ENCODE measurements at places on chromosomes 2 and 18.

DNA sequence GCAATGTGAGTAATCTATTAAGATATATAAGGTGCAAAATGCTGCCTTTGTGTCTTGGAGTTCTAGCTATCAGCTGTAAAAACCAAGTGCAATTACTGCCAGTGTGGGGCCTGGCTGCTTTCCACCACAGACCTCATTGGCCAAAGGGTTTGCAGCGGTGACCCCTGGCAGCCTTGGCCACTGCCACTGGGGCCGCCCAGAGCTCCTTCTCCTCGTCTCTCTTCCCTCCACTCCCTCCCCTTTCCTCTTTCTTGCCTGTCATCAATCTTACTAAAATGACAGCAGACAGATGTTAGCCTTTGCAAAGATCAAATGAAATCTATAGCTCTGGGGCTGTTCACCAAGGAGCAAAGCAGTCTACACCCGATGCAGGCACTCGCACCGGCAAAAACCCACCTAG is 986.3 kb downstream of the BCL11A start:
- DNase-seq, result no peak

DNA sequence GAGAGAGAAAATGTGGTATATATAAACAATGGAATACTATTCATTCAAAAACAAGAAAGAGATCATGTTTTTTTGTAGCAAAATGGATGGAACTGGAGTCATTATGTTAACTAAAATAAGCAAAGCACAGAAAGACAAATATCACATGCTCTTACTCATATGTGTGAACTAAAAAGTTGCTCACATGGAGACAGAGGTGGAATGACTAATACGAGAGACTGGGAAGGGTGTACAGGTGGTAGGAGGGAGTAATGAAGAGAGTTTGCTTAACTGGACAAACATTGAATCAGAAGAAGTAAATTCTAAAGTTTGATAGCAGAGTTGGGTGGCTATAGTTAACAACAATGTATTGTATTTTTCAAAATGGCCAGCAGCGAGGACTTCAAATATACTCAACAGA is 1080.7 kb upstream of the CHAC2 start:
- DNase-seq, result no peak

DNA sequence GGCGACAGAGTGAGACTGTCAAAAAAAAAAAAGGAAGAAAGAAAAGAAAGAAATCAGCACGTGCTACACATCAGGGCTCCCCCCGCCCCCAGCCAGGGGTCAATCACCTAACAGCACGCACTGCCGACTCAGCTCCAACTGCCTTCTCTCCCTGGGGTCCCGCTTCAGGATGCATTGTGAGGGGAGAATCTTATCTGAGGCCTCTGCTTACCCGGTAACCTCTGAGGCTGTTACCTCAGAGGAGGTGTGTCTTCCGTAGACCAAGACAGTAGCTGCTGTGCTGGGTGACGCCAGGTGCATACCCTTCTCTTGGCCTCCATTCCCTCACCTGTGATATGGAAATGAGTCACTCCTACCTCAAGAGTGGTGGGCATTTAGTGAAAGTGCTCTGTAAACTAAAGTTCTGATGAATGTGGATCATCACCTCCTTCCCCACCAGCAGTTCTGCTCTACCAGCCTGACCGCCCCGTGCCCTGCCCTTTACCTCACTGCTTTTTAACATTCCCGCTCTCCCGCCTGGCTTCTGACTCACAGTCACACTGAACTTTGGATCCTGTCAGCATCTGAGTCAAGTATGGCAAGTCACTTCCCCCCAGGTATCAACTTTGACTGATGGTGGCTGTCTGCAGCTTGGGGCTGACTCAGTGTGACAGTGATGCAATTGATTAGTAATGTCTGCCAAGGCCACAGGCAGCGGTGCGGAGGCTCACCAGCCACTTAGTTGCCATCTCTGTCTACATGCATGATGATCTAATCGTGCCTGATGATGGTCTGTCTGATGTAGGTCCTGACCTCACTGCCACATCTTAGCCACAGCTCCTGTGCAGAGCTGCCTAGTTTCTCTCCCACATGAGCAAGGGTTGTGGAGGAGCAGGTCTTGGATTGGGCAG is 20.1 kb downstream of the ARID5A start:
- DNase-seq, result no peak

- no peak for DNase-seq
Observed at GRCh38 chr2:160460333-160460731, 33.3 kb downstream of the RBMS1 start.

DNA sequence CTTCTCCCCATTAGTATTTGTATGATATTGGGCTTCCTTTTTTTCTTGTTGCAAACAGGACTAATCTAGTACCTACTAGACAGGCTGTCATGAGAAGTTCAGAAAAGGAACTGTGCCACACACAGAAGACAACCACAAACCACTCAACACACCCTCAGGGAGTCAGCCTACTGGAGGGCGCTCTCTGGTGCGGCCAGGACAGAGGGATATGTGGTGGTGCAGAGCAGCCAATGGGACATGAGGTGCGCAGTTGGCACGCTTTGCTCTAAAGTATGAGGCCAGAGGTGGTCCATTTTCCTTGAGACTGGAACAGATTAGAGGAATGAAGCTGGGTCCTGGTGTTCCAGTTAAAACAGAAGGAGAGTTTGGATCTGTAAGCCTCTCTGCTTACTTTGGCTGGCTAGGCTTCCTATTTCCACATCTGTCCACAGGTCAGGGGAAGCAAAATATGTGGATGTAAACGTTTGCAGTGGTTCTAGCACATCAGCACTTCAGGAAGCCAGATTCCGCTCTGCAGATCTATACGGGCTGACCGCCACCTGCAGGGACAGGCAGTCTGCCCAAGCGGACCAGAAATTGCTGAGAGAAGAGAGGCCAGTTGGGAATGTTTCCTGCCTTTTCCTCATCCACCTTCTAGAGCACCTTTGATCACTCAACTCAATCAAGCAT is 114.1 kb downstream of the GFPT1 start:
- no peak for DNase-seq

- no peak for DNase-seq
Observed at GRCh38 chr2:44155666-44156446, 12.8 kb upstream of the PPM1B start.

- no peak for DNase-seq
Observed at GRCh38 chr2:182077023-182077422, 91.4 kb downstream of the PPP1R1C start.

- DNase-seq, result no peak
Observed at GRCh38 chr2:106127776-106128268, 66.3 kb downstream of the UXS1 start.
